ENCODE measurements at places on chromosomes 3 and 15.

DNA sequence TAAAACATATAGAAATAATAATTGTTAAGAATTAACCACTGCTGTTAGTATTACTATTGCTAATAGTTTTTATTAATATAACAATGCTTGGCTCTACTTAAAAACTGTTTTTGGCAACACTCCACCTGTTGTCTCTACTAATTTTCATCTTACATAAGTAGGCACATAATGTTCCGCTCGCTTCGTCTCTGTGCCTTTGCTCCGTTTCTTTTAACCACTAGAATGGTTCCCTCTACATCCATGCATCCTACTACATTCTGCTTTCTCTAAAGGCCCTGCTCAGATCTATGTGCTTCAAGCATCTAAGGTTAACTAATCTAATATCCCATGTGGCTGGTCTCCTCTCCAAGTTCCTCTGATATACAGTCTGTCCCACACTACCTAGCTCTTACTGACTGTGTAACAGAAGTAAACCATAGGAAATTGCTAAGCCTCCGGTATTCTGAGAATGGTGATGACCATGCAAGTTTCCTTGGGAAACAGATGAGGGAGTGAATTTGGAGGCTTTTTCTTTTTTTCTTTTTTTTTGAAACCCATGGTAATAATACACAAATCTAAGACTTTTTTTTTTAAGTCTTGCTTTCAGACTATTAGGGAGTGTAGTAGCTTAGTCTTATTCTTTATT lies 138.3 kb downstream of the P3H2 start:
- no peak for DNase-seq

DNA sequence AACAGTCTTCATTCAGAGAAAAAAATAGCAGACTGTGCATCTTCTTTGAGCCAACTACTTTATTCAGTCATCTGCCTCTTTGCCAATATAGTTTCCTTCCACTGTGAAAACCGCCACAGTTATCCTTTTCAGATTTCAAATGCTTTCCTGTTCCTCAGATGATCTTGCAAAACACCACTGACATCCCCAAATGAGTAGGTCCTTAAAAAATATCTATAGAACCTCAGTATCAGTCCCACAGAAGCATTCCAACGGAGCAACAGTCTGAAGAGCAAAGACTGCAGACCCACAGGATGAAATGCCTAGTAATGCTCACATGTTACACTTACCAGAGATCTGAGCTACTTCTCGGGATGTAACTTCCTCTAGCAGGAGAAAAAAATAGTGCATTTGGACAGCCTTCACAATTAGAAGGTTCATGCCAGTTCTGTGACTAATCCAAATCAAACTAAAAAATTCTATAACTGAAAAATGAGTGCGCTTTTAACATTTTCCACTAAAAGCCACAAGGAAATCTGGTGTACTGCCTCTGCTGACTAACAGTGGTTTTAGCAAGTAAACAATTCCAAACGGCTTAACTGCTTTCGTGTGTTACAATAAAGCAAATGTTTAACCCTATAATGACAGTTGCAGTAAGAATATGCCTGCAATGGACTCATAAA lies at the start of gene ANKRD28:
Gene ANKRD28 (minus strand): TSS at position 338 of the 662 bp plus-strand sequence. CDS start 1,458 bp downstream, outside the sequence.
- no peak for DNase-seq

DNA sequence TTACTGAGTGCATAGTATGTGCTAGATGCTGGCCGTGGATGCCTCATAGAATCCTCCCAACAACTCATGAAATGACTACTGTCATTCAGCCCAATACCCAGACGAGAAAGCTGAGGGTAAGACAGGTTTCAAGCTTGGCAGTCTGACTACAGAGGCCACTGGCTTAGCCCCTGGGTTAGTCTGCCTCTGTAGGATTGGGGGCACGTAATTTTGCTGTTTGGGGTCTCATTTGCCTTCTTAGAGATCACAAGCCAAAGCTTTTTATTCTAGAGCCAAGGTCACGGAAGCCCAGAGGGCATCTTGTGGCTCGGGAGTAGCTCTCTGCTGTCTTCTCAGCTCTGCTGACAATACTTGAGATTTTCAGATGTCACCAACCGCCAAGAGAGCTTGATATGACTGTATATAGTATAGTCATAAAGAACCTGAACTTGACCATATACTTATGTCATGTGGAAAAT lies 1.0 kb upstream of the CCR5 start:
- no peak for DNase-seq

DNA sequence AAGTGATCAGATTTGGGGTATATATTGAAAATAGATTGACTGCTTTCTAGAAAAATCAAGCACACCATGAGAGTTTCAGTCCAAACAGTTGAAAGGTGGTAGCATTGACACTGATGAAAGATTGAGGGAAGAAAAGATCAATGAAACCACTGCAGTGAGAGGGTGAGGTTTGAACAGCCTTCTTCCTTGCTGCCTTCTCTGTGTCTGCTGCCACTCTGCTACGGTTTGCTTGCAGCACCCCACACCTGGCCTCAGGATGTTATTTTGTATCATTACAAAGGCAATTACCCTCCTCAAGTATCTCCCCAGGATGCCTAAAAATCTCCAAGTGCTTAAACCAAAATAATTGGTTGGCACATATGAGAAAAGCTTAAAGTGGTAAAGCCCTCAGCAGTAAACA lies 683.6 kb upstream of the ARPP21 start:
- no peak for DNase-seq

DNA sequence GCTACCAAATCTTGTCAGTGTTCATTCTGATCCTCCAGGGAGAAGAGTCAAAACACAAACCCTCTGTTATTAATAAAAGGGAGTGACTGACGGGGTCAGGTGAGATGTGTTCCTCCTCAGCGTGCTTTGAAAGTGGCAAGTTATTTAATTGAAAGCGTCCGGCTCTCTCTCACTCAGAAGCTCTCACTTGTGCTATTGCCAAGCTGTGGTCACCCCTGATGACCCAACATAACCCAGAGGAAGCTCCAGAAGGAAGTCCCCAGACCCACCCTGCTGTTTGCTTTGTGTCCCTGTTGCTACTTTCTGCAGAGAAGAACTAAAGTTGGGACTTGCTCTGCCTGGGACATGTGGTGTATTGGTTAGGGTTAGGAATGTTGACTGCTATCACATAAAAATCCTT lies 235.6 kb downstream of the EDEM1 start:
- no peak for DNase-seq

DNA sequence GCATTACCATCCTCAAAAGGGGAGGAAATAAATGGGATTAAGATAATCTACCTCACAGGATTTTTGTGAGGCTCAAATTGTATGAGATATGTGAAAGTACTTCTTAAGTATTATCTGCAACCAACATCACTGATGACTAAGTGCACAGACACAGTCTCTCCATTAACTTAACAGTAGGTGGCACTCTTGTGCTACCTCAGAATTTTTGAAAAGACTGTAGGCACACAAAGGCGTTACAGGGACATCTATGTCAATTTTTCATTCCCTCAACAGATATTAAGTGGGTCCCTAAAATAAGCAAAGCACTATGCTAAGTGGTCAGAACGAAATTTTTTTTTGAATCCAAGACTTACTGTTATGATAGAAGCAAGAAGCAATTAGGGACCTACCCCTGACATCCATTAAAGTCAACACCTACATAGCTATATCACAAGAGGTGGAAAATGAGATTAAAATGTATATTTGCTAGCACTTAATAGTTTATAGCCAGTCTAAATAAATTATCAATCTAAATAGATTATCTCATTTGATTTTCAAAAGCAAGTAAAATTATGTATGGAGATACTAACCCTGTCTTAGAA lies 52.9 kb downstream of the RYK start:
- no peak for DNase-seq
